Mammary epithelial cell (primary cell): ENCODE measurements at places on chromosomes 7 and 10. TPM values are rescaled to one million over a fixed set of nuclear protein-coding genes. Genes with fewer than 3 reads are reported as not detected.

The CAMK2G gene
- 20.2 TPM for total RNA-seq

The OPN4 gene
- not detected in 2 replicates for total RNA-seq

The VPS37D gene
- 3.7 TPM for total RNA-seq

The CPXM2 gene
- 0.83 TPM for total RNA-seq

DNA sequence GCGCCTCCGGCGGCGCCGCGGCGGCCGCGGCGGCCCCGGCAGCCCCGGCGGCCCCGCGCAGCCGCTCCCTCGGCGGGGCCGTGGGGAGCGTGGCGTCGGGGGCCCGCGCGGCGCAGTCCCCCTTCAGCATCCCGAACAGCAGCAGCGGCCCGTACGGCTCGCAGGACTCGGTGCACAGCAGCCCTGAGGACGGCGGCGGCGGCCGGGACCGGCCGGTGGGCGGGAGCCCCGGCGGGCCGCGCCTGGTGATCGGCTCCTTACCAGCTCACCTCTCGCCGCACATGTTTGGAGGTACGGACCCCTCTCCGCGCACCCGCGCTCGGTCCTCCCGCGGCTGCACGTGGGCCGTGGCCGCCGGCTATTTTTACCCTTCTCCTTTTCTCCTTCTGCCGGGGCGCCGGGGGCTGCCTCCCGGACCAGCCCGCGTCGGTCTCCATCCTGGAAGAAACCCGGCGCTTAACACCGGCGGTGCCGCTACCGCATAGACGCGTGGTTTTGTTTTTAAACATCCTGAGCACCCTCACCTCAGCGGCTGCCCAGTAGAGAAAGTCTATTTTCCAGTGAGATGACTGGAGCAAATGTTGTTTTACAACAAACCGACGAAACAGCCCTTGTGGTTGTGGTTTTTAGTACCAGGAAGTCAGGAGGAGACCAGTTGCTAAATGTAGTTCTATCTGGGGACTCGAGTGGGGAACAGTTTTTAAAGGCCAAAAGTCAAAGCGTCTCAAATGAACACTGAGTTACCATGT lies 1.3 kb downstream of the ZNRF2 start:
- DNase-seq: peak; percentile 72

DNA sequence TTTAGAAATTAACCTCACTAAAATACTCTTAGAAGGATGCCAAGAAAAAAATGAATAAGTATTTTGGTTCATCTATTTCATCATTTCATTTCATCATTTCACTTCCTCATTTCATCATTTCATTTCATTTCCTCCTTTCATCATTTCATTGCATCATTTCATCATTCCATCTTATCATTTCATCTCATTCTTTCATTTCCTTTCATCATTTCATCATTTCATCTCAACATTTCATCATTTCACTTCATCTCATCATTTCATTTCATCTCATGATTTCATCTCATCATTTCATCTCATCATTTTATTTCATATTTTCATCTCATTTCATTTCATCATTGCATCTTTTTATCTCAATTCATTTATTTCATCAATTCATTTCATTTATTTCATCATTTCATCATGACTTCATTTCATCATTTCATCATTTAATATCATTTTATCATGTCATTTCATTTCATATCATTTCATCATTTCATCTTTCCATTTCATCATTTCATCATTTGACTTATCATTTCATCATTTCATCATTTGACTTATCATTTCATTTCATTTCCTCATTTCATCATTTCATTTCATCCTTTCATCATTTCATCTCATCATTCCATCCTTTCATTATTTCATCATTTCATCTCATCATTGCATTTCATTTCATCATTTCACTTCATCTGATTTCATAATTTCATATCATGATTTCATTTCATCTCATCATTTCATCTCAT lies 129.9 kb downstream of the ZNF92 start:
- no peak for DNase-seq

GRCh38 chr10:108515821-108516220 lies 1351.3 kb upstream of the SORCS1 start:
- no peak for DNase-seq
